H7 (cell line): ENCODE measurements at places on chromosomes 16 and 17. TPM values are rescaled to one million over a fixed set of nuclear protein-coding genes. Genes with fewer than 3 reads are reported as not detected.
A peak's percentile ranks its signal among the peaks of the same experiment; 100 is the strongest.

- no peak for DNase-seq
Measured at GRCh38 chr16:57522960-57523359, 13.4 kb downstream of the CCDC102A start.

Gene PLXDC1
- total RNA-seq = 0.18 and 0.38 TPM in 2 replicates

- no peak for DNase-seq
Measured at GRCh38 chr16:67271446-67271845, 7.9 kb upstream of the PLEKHG4 start.

DNA sequence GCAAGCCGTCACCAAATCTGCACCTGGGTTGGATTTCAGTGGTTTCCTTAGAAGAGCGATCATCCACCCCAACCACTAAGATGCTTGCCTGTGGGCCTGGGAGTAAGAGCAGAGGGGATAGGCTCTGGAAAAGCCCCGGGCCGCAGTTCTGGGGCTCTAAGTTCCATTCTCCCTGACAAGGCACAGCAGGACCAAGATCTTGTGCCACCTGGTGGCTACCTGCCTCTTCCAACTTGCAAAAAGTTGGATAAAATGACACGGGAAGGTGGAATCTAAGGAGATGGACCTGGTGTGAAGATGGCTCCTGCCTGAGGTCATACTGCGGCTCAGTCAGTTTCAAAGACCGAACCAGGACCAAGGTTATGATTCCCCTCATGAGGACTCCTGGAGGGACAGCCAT, 42.3 kb downstream of the ABCC12 start:
- peak; percentile 51 for DNase-seq

GRCh38 chr17:61362852-61363600, 36.6 kb upstream of the TBX2 start:
- no peak for DNase-seq

GRCh38 chr17:39231591-39232551, 6.1 kb upstream of the STAC2 start:
- peak; percentile 94 for DNase-seq

DNA sequence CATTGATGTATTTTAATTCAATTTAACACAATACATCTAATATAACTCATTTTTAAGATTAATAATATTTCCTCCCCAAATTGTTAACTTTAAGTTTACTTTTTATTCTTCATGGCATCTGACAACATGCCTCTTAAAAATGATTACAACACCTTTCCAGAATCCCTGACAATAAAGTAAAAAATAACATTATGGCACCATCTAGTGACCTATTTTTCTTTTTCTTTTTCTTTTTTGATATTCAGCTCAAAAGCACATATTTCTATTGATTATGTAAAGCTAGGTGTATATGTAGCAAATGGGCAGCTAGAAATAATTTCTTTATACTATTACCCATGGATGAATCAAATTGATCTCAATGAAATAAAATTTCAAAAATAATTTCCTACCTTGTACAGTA, 834.3 kb upstream of the CDH8 start:
- DNase-seq = no peak

- DNase-seq = no peak
Measured at GRCh38 chr16:29702269-29702668, 23.3 kb downstream of the QPRT start.

Gene NPIPB6
- total RNA-seq = 0.59 and 0.81 TPM in 2 replicates

Gene RUSF1
- 44.7 and 66.9 TPM in 2 replicates for total RNA-seq

DNA sequence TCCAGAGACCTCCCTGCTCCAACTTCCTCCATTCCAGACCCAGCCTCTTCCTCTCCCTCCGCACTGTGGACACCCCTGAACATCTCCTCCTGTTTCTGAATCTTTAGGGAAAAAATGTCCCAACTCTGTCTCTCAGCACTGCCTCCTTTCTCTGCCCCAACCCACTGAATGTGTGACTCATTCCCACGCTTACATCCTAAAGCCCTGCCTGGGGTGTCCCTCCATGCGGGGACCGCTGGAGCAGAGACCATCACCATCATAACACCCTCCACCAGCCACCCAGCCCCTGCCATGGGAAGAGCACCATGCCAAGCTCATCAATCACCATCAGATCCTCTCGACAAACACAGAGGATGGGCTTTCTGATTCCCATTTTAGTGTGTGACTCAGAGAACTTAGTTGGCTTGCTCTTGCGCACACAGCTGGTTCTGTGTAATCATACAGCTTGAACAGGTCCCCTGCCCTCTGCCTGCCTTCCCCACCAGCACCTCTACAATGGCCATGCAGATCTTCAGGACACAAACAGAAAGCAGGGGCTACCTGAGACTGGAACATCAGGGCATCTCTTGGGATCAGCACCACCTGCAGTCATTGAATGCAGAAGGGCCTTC, 10.7 kb downstream of the RPRML start:
- DNase-seq = peak; percentile 11

- no peak for DNase-seq
Measured at GRCh38 chr17:34885076-34885475, 76.2 kb downstream of the CCT6B start.
